ENCODE measurements at places on chromosomes 2 and 18.

DNA sequence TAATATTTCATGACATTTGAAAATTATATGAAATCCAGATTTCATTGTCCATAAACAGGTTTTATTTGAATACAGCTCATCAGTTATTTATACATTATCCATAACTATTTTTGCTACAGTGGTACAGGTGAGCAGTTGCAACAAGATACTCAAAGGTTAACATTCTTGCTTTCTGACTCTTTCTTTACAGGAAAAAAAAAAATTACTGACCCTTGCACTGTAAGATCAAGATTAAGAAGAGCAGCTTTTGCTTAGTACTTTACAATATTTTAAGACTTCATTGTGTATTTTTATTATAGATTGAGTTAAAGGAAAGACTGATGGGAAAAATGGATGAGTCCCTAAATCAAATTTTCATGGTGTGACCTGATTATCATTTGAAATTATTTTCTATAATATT, 11.2 kb downstream of the ETAA1 start:
- no peak for DNase-seq

DNA sequence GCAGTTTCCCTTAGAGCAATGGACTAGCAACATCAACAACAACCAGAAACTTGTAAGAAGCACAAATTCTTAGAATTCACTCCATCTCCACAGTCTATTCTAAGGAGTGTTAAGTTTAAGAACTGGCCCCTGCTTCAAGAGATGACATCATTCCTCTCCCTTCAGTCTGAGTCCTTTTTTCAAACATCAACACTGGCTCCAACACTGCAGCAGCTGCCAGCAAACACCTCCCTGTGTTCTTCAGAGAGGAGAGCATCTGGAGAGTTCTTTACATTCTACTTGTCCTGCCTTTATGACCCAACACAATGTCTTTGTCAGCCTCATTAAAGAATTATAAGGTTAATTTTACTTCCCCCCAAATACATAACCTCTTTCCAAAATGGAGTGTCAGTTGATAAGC, 122.3 kb downstream of the HNMT start:
- DNase-seq = no peak

GRCh38 chr2:45007961-45008295, 1.3 kb downstream of the SIX2 start:
- no peak for DNase-seq

DNA sequence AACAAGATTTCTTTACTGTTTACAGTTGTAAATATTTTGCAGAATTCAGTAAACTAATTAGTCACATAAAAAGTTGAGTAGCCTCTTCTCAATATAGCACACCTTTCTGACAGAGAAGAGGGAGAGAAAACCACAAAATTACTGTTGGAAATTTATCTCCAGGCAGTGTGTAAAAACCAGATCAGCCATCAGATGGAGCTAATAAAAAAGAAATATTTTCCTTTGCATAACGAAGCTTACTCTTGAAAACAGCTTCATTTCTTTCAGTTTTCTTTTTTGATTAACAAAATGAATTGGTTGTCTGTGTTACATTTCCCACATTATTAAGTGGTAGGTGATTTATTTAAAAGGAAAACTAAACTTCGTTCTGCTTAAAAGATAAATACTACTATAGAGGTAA, 259.3 kb upstream of the KCNJ3 start:
- DNase-seq = no peak

DNA sequence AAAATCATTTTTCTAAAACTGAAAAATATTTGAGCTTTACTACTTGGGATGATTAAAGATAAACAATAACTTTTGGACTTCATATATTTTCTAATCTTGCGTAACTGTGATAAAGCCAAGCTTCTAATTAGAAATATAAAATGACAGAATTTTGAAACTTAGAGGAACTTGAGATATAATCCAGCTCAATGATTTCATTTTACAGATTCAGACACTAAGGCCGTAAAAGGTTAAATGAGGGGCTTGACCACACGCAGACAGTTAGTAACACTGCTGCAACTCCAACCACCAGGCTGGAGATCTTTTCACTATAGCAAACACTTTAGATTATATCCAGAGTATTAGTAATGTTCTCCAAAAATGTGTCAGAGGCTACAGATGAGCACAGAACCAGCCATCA, 445.5 kb downstream of the ZEB2 start:
- no peak for DNase-seq

- no peak for DNase-seq
Observed at GRCh38 chr2:47065771-47066380, 89.2 kb downstream of the STPG4 start.

DNA sequence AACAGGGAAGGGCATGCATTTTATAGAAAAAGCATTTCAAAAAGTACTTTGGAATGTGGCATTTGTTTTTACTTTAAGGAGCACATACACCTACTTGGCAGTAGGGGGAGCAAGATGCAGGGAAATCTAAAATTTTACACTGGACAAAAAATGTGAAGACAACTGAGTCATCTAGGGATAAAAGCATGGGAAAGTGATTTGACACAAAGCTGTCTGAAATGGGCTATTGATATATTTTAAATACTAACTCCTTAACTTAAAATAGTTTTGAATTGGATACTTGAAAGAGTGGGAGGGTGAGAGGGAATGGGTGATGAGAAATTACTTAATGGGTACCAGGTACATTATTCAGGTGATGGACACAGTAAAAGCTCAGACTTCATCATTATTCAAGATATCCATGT, 15.8 kb downstream of the TMEM200C start:
- DNase-seq = no peak

- DNase-seq = no peak
Observed at GRCh38 chr2:51734115-51734514, 702.2 kb upstream of the NRXN1 start.

DNA sequence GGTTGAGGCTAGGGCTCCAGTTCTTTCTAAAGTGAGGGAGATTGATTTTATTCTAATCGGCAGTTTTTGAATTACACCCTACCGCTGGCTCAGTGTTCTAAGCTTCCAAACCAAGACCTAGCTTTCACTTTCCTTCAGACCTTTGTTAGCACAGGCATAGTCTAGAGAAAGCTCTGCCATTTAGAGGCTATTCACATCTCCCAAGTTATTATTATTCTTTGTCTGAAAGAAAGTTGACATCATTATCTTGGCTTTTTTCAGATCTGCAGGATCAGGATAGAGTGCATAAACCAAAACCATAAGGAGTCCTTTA, 276.8 kb downstream of the ASXL3 start:
- no peak for DNase-seq

GRCh38 chr2:231707625-231707926, 749 bp upstream of the PTMA start:
- no peak for DNase-seq
